ENCODE measurements at places on chromosomes 12 and 14. TPM values are rescaled to one million over a fixed set of nuclear protein-coding genes. Genes with fewer than 3 reads are reported as not detected.

DNA sequence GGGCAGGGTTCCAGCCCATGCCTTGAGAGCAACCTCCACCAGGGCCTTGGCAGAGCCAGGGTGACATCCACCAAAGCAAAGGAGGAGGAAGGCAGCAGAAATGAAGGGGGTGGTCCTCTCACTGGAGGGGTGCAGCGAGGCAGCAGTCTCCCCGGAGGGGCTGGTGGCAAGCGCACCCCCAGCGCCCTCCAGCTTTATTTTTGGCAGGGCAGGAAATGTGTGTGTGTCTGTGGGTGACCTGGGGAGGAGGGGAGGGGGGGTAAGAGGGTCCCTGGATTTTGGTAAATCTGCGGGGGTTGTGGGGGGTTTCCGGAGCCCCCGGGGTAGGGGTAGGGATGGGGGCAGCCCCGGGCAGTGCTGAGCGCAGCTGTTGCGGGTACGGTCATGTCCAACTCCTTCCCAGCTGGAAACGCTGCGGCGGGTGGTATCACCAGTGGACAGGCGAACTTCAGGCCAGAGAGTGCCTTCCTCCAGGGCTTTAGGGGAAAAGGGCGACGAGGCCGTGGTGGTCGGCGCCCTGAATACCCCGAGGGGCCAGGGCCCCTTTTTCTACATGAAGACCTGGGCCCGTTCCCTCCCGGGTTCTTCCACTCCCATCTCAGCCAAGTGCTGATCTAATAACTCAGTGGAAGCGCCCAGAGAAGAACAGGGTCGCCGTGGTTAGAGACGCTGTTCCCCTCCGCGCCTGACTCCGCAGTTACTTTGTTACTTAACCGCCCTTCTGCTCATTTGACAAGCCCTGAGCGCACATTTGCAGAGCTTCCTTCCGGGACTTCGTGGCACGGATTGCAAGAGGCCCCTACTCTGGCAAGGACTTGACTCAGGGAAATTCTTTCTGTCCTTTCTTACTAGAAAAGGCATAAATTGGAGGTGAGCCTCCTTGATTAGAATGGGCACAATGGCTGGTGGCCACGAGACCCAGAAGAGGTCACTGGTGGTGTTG lies 55.2 kb downstream of the FOS start:
- DNase-seq = peak; percentile 30

GRCh38 chr12:45234139-45234865 lies 18.4 kb downstream of the ANO6 start:
- DNase-seq = peak; percentile 42

GRCh38 chr14:93797536-93797935 lies 9.3 kb upstream of the PRIMA1 start:
- DNase-seq = no peak

- DNase-seq = no peak
Measured at GRCh38 chr12:58564721-58565120, 355.6 kb downstream of the LRIG3 start.

- DNase-seq = no peak
Measured at GRCh38 chr14:77249286-77249685, 21.7 kb downstream of the NGB start.

DNA sequence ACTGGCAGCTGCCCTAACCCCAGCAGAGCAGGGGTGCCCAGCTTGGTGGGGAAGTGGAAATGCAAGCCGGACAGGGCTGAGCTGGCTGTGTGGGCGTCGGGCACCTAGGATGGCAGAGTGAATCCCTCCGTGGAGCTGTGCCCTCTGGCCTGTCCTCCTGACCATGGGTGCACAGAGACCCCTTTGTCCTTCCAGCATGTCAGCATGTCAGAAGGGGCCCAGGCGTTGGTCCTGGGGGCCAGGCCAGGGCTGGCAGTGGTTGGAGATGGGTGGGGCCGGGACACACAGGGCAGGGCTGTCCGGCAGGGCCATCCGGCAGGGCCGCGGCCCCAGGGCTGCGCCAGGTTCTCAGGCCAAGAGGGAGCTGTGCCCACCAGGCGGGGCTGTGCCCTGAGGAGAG lies 8.8 kb upstream of the TEX22 start:
- no peak for DNase-seq

DNA sequence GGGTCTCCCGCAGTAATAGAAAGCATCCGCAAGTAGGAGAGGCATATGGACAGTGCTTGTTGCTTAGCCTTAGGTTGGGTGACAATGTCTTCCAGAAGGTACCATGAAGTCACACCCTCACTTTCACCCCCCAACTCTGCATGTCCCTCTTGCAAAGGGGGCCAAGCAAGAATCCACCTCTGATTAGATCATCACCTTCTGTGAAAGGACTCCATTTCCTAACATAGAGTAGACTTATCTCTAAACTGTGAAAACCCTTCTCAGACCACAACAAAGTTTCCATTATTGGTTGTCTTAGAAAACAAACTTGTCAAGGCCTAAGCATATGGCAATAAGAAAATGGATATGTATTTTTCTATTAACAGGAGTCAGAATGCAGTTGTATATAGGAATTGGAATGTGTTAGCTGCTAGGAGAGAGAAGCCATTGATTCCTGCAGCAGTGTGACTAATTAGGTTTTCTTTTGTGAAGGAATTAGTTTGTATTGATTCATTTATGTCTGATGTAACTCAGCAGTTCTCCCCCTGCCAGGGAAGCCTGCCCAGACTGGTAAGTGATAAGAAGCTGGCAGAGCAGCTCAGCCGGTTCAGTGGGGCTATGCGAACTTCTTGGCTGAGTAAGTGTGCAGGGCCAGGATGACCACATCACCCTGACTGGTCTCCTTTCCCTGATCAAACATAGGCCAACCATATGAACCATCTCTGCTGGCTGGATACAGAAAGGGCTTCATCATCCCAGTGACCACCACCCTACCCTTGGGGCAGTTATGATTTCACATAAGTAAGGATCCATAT lies 107.3 kb upstream of the CCDC196 start:
- no peak for DNase-seq

PMCH gene
- total RNA-seq = not detected

KMT2D gene
- total RNA-seq = 54.7 TPM

TAS2R14 gene
- total RNA-seq = 1.9 TPM

All from hematopoietic multipotent progenitor cell (in vitro differentiated cells).